Fibroblast of skin of abdomen (primary cell): ENCODE measurements at places on chromosomes 16 and 17.

- DNase-seq = no peak
These were observed 180.1 kb downstream of the PRKCB start for GRCh38 chr16:24015923-24016322.

GRCh38 chr17:81234506-81234855, 4.4 kb downstream of the TEPSIN start:
- no peak for DNase-seq

DNA sequence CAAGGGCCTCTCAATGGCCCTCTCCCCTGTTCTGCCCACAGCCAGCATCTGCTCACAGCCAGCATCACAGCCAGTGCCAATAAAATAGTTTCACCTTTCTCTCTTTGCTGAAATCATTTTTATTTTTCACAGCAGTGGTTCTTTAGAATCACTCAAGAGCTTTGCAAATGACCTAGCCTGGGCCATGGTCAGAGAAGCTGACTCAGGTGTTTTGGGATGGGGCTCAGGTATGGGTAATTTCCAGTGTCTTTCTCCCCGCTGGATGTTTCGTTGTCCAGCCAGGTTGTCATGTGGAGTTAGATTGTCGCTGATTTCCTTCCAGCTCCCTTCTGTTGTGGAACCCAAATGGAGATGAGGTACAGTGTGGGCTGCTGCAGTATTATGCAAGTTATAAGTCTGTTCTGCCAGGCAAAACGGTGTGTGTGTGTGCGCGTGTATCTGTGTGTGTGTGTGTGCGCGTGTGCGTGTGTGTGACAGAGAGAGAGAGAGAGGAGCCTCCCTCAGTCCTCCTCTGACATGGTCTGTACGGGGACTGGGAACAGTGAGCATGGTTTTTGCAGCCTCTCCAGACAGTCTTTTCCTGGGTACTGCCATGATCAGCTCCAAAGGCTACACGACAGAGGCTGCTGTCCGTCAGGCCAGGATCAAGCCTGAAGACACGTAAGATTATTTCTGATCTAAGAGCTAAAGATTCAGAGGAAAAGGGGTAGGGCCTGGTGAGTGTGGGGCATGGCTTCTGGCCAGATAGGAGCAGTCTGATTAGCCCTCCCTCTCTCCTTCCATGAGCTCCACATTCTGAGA, 1.4 kb upstream of the PMP22 start:
- DNase-seq = no peak

DNA sequence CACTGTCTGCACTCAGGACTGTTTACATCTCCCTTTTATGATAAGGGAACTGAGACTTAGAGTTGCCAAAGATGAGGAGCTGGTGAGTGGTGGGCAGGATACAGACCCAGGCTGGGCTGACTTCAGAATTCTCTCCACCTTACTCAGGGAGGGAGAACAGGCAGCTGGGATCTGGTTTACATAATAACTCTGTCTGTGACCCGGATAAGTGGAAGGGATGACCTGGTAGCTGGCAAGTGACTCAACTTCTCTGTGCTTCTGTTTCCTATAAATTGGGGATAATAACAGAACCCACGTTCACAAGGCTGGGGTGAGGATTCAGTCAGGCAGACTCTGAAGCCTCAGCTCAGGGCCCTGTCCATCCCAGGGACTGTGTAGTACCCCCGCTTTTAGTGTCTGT, 2.6 kb downstream of the SNX20 start:
- DNase-seq = no peak

DNA sequence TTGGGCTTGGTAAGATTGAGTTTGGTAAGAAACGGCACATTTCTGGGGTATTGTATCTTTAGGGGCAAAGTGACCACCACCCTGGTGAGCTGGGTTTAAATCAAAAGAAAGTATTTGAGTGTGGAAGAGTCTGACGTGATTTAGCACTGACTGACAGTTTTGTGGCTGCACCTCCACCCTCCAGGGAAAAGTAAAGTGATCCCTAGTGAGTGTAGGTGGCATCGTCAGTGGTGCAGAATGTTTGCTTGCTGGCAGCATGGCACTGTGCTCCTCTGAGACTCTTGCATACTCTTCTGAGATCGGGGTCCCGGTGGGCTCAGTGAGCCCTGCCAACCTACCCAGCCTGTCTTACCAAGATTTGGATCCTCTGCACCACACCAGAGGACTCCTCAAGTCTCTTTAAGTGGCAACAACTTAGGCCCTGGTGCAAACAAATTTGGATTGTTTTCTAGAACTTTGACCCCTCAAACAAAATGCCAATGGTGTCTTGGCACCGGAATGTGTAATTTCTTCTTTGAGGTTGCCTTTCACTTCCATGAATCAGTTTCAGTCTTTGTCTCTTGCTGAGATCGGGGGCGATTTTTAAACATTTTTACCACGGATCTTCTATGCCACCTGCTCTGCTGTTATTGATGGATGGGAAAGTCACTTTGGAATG, 2.8 kb downstream of the PRKCB start:
- no peak for DNase-seq

DNA sequence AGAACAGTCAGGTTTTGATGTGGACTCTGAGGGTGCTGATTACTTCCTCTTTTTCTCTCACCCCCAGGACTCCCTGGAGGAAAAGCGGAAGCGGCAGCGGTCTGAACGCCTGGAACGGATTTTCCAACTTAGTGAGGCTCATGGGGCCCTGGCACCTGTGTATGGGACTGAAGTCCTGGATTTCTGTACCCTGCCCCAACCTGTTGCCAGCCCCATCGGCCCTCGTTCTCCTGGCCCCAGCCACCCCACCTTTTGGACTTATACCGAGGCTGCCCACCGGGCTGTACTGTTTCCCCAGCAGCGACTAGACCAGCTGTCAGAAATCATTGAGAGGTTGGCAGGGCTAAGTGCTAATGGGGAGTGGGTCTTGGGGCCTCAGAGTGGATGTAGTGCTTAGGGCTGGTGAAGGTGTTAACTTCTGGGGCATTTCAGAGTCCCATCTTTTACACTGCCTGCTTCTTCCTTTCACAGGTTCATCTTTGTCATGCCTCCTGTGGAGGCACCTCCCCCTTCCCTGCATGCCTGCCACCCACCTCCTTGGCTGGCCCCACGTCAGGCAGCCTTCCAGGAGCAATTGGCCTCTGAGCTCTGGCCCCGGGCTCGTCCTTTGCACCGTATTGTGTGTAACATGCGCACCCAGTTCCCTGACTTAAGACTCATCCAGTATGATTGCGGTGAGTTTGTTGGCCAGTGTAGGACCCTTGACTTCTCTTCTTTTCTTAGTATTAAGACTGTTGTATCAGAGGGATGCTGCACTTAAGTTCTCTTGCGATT, 19.1 kb upstream of the PHKG2 start:
- no peak for DNase-seq

- DNase-seq = peak; percentile 80
These were observed 18.1 kb upstream of the TMEM98 start for GRCh38 chr17:32909787-32910369.

- no peak for DNase-seq
These were observed 18.5 kb downstream of the MLYCD start for GRCh38 chr16:83917152-83918120.

GRCh38 chr16:51949282-51949681, 597.7 kb downstream of the TOX3 start:
- no peak for DNase-seq

DNA sequence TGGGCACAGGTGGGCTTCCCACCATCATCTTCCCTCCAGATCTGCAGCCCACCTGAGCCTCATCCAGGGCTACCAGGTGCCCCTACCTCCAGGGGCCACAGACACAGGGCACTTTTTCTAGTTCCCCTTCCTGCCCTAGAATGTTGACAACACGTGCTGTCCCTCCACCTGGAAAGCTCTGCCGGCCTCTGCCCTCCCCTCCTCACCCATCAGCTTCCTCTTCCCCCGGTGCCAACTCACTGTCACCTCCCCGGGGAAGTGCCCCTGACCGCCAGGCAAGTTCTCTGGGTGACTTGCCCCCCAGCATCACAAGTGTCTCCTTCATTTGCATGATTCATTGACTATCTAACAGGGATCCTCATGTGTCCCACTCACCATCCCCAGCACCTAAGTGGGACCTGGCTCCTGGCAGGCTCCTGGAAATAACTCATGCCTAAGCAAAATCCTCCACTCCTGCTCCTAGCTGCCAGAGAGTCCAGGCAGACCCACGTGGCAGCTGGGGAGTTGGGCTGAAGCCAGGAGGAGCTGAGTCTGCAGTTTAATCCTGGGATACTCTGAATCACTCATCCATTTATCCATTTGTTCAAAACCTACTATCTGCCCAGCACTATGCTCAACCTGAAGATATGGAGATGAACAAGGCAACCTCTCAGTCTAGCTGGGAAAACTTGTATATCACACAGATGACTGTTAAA, 304.4 kb downstream of the FOXL1 start:
- DNase-seq = peak; percentile 86

DNA sequence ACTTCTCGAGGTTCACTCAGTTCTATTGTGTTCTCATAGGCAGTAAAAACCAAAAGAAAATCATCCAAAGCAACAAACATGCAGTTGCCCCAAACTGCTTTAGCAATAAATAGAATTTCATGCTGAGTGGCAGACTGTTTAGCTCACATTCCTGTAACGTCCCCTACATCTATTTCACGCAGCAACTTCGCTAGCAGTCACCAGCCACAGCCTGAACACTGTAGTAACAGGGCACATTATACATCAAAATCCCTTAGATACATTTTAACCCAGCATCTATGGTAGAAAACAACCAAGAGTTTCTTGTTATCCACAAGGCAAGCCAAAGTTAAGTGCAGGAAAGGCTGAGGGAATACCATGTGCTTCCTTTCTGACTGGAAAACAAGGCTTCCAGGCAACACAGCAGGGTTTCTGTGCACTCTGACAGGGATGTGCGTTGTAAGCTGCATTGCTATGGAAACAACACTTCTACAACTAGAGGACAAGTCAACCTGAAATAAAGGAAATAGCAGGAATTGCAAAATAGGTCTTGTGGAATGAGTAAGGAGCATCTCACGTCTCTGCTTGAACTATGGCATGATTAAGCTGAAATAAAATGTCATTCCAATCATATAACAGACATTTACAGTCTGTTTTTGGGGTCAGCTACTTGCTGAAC, 55.4 kb downstream of the CFDP1 start:
- DNase-seq = peak; percentile 96
